ENCODE measurements at places on chromosomes 2 and 18.

GRCh38 chr2:41933585-41934320, 114.1 kb upstream of the PKDCC start:
- DNase-seq: peak; percentile 95

- DNase-seq: no peak
Observed at GRCh38 chr18:34491719-34492118, 218.4 kb upstream of the DTNA start.

GRCh38 chr2:181408861-181409260, 48.3 kb upstream of the ITGA4 start:
- no peak for DNase-seq

DNA sequence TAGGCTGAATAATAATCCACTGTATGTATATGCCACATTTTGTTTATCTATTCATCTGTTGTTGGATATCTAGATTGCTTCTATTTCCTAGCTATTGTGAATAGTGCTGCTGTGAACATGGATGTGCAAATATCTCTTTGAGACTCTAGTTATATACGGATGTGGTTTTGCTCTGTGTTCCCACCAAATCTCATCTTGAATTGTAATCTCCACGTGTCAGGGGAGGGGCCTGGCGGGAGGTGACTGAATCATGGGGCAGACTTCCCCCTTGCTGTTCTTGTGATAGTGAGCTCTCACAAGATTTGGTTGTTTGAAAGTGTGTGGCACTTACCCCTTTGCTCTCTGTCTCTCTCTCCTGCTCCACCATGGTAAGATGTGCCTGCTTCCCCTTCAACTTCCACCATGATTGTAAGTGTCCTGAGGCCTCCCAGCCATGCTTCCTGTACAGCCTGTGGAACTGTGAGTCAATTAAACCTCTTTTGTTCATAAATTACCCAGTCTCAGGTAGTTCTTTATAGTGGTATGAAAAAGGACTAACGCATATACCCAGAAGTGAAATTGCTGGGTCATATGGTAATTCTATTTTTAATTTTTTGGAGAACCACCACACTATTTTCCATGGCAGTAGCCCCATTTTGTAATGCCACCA, 86.1 kb upstream of the UPP2 start:
- no peak for DNase-seq

DNA sequence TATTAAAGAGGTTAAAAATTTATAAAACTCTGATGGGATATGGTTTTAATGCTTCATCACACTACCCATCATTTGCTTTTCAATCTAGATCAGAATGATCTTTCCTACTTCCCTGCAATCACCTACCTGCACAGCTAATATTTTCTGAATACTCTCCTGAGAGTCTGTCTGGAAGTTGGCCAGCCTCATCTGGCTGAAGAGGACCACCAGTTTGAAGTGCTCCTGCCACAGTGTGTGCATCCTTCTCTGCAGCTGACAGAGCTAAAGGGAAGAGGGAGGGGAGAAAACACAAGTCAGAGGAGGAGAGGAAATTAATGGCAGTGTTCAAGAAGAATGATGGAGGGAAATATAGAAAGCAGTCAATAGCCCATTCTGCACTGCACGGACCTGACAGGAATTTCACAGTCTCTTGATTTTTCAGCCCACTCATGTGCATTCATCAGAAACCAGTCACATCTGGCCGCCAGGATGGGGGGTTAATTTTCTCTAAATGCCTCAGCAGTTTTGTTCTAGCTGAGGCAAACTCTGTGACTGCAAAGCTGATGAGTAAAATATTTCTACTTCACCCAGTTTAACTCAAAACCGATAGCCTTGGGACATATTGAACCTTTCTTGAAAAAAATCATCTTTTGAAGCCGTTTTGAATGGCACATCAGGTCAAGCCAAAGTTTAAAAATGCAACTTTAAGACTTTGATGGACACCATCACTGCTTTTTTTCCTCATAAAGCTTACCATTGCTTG, 201.8 kb upstream of the KLHL14 start:
- DNase-seq: peak; percentile 5

- no peak for DNase-seq
Observed at GRCh38 chr18:79766308-79766707, 31.4 kb upstream of the KCNG2 start.

- DNase-seq: no peak
Observed at GRCh38 chr2:160457588-160457987, 36.0 kb downstream of the RBMS1 start.

DNA sequence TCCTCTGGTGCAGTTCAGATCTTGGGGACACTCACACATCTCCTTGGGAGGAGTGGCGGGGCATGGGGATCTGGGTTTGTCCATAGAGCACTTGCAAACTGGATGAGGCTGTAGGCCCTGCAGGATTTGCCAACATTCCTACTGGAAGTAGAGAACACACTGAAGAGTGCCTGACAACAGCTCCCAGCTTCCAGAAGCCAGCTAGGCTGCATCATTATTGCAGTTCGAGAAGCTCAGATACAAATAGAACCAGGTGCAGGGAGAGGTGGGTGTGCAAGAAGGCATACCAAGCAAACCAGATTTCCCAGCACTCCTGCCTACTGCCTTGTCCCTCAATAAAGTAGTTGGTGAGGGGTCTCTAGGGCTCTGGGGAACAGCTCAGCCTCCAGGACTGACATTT, 52.5 kb downstream of the RHOB start:
- no peak for DNase-seq

DNA sequence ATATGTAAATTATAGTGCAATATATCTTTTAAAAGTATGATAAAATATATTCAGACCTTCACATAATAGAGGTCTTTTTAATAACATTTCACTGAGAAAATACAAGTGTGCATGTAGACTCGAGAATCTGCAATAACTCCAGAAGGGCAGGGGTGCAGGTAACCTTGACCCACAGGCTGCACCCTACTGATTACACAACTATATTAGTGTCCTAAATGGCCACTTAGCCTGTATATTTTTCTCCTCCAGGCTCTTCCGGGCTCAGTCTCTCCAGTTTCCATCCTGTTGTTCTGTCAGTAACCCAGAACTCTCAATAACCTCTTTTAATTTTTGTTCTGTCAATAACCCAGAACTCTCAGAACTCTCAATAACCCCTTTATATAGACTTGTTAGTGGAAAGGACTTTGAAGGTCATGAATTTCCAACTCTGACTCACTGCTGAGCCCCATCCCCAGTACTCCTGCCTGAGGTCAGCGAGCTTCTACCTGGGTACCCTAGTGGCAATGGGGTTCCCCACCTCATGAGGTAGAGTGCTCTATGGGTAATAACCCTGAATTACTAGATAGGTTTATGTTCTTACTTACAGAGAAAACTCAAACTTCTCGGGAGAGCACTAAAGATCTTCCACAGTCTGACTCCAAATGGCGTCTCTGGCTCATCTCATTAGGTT, 8.4 kb upstream of the TTR start:
- DNase-seq: no peak

- DNase-seq: no peak
Observed at GRCh38 chr2:222577341-222577740, 78.6 kb downstream of the FARSB start.

DNA sequence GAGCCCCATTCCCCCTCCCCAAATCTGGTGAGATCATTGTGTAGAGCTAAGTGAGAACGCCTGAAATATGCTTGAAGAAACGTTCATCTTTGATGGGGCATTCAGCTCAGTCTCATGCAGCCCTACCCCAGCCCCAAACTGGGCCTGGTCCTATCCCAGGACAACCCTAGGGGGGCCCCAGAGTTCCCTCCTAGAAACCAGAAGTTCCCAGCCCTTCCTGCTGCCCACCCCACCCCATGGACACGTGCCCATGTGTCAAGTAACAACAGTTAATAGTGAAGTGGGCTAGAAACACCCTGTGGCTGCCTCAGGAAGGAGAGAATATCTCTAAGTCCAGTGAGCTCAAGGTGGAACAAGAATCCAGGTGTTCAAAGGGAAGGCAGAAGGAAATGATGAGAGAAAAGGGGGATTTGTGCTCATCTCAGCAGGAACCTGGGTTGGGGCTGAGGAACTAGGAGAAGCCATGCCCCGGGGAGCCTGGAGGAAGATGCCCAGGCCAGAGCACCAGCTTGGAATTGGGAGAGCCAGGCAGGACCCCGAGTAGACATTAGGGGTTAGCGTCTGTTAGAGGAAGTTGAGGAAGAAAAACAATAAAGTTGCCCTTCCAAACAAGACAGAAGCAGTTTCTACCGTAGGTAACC, 20.1 kb upstream of the SLC20A1 start:
- no peak for DNase-seq

- DNase-seq: no peak
Observed at GRCh38 chr18:63073481-63073880, 246.1 kb downstream of the BCL2 start.

GRCh38 chr2:217325251-217325650, 465.4 kb upstream of the TNP1 start:
- DNase-seq: no peak

DNA sequence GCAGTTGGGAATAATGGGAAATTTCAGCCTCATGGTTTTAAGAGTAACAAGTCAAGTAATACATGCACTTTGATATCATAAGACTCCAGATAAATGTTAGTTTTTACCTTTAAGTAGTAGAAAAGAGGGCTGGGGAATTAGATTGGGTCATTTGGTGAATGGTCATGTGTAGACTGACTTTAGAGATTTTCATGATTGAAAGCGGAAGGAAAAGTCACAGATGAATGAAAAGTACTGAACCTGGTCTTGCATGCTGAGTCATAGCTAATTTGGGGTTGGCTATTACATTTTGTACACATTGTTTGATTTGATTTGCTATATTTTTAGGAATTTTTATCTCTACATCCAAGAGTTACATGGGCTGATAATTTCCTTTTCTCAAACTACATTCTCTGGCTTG, 539.4 kb upstream of the SPHKAP start:
- no peak for DNase-seq

Data from fibroblast of skin of scalp (primary cell).